ENCODE measurements at places on chromosomes 12 and 14.

DNA sequence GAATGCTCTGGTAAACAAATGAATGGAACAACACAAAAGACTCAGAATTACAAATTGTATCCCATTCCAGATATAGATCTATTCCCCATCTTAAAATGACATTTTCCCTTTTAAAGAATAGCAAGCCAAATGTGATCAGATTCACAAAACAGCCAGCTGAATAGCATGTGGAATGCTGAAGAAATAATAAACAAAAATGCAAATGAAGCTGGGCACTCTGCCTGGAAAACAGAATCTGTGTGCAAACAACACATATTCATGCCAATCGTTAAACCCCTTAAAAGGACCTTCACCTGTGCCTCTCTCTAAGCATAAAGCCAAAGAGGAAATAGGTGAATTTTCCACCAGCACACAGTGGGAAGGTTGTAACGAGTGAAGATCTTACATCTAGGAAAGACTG is 67.9 kb upstream of the PDZRN4 start:
- no peak for DNase-seq

DNA sequence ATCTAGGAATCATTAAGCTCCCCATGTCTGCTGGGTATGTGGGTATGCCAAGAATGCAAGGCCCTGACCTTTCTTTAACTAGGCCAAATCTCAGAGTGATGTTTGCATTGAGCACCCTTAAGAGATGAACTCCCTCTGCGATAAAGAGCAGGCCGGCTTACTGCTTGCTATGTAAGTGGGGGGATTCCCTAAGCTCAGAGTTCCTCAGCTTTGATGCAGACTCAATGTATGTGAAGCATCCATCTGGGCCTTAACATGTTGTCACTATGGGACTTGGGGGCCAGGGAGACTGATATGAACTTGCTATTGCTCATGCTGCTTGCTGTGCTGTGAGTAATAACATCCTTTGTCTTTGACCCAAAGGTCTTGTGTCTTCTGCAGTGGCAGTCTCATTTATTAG is 149.7 kb downstream of the C12orf75 start:
- no peak for DNase-seq

GRCh38 chr14:23538785-23539184 is 12.8 kb downstream of the ZFHX2 start:
- DNase-seq: no peak

DNA sequence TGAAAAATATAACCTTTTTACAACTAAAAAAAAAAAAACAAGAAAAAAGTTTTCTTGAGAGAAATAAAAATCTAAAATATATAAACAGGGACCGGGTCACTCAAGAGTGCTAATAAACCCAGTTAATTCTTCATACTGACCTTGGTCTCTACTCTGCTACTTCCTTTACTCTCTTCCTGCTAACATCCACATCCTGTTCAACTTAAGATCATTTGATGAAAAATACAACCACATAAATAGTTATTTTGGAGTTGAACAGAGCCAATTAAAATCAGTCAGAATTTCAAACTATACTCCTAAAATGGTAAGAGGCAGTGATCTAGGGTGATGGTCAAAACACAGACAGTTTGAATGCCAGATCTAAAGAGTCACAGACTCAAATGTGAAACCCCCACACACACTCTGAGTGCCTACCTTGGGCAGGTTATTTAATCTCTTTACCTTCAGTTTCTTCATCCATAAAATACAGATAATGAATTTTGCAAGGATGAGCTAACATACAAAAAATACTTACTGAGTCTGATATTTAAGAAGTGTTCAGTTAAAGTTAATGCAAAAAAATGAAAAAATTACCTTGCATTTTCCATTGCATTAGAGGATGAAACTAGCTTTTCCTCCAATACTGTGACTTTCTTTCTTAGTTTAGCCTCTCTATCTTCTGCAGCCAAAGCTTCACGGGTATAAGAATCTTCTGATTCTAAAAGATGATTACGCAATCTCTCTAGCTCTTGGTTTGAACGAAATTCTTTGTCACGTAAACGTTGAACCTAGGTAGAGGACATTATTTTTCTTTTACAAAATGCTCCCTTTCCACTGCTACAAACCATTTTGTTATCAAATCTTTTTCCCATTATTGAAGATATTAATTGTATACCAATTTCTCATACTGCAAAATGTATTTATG is 40.9 kb downstream of the TRIP11 start:
- no peak for DNase-seq

DNA sequence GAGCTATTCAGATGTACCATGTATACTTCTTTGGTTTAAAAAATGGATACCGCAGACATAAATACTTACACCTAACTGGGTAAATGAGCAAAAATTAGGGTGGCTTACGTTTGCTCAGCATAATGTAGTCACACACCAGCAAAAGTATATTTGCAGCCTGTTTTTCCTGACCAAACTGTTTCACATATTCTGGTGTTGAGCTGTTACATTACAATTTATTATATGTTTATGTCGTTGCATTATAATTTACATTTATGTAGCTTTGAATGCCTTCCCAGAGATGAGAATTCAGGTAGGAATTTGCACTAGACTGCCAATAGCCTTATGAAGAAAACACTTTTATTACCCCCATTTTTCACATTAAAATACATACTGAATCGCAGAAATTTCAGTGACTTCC is 183.3 kb downstream of the PTPRO start:
- DNase-seq: no peak

DNA sequence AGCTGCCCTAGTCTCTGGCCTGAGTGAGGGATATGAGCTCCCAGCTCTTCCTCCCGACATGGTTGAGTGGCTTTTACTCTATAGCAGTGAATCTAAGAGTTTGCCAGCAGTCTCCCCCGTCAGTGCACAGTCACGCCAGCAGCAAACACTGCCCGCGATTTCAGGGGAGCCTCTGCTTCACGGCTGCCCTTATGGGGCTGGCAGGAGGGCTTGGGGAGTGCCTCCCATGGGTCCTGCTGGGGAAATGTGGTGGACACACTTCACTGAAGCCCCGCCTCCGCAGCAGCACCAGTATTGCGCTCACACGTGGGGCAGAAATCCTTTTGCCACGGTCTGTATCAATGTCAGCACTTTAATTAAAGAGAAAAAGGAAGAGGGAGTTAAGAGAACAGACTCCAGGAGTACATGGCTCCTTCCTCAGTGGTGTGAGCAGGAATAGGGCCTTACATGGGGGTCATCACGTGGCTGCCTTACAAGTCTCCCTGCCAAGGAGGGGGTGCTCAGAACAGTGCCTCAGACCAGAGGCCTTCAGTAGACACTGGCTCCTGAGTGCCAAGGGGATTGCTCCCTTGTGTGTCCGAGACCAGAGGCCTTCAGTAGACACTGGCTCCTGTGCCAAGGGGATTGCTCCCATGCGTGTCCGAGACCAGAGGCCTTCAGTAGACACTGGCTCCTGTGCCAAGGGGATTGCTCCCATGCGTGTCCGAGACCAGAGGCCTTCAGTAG is 55.7 kb downstream of the SFSWAP start:
- DNase-seq: no peak

Data from stimulated activated naive CD8-positive, alpha-beta T cell treated with anti-CD3 and anti-CD28 coated beads, Interleukin-15, amount 100 ng/mL, for 72 hours (primary cell).